ENCODE measurements at places on chromosomes 12 and 14.

- DNase-seq, result no peak
Measured at GRCh38 chr14:62117751-62118105, 355.5 kb downstream of the SNAPC1 start.

GRCh38 chr14:52844262-52845060, 53.1 kb upstream of the GNPNAT1 start:
- DNase-seq, result no peak

GRCh38 chr12:124481772-124482566, 85.4 kb downstream of the NCOR2 start:
- no peak for DNase-seq

GRCh38 chr12:91332302-91332701, 149.7 kb upstream of the DCN start:
- DNase-seq, result no peak

GRCh38 chr12:52631264-52631663, 12.9 kb upstream of the KRT73 start:
- DNase-seq, result no peak

DNA sequence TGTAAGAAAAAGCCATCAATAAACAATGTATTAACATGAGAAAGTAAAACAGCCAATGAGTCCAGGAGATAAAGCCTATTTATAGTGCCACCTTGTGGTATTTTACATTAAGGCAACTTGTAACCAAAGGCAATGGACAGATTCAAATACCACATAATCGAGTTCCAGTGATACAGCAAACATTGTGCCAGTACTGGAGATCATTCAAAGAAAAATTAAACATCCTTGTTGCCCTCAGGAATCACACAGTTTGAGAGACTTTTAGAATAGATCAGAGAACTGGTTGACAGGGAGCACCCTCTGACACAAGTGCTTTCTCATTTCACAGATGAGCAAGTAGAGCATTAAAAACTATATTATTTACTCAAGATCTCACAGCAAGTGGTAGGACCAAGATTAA, 98.1 kb downstream of the DDHD1 start:
- DNase-seq, result peak; percentile 5

GRCh38 chr12:121232163-121232562, 22.2 kb downstream of the P2RX4 start:
- no peak for DNase-seq

GRCh38 chr12:91994208-91994797, 151.3 kb downstream of the BTG1 start:
- no peak for DNase-seq

DNA sequence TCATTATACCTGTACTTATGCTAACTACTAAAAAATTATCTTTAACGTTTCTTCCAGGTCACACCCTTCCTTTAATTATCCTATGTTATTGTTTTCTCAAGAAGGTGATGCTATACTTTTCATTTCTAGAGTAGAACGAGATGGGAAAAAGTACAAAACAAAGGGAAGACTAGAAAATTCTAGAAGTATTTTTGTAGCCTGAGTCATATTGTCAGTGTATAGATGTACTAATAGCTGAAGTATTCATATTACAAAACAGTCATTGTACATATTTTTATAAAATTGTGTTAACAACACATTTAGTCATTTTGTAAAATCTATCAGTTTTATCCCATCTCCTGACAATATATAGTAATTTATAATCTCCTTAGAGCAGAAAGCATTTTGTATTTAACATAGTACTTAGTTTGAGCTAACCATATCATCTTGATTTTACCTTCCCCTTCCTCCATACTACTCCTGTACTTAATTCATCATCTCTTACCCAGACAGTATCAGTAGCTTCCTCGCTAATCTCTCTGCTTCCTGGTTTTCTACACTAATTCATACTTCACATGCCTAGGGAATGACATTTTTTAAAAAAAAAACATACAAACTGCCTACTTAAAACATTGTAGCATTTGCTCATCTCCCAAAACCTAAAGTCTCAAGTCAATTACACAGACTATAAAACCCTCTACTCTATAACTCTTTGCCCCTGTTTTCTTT, 920.9 kb downstream of the RPS29 start:
- no peak for DNase-seq

Measured in NCI-H187 (cell line).